Osteocyte (in vitro differentiated cells): ENCODE measurements at places on chromosomes 11 and 22. TPM values are rescaled to one million over a fixed set of nuclear protein-coding genes. Genes with fewer than 3 reads are reported as not detected.
A peak's percentile ranks its signal among the peaks of the same experiment; 100 is the strongest.

TSSC4 gene
- total RNA-seq = 50.6 and 54.5 TPM in 2 replicates

PTPRJ gene
- total RNA-seq = 16.6 and 18.6 TPM in 2 replicates

SYTL2 gene
- 4.0 and 5.1 TPM in 2 replicates for total RNA-seq

ZP1 gene
- not detected in 2 replicates for total RNA-seq

OTOG gene
- total RNA-seq = not detected in 2 replicates

TPBGL gene
- 0.13 TPM in 1 of 2 replicates, not detected in the other for total RNA-seq

OR6A2 gene
- total RNA-seq = 0.08 TPM in 1 of 2 replicates, not detected in the other

DNA sequence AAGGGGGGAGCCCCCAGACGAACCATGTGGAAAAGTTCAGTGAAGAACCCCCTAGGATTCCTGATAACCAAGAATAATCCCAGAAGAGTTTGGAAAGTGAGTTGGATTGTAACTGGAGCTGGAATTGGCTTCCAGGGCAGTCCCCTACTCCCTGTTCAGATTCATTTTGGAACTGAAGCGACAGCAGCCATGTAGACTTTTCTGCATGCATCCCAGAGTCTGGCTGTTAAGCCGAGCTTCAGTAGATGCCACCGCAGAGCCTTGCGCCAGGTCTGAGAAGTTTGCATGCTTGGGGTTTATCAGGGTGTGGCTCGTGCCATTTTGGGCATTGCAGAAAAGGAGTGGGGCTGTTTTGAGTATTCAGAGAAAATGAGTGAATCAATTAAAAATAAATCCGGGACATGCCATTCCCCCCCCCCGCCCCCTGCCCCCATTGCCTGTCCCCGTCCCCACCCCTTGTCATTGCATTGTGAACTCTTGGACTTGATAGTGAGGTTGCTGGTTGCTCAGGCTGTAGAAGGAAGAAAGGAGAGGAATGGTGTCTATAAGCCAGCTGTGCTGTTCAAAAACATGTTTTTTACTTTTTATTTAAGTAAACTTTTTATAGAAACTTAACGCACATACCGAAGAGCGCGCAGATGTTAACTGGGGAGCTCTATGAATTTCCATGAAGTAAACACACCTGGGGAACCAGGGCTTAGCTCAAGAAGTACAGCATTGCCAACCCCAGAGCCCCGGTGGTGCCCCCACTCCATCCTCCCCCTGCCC lies 71.2 kb downstream of the LDLRAD3 start:
- no peak for DNase-seq
- H3K4me1 ChIP-seq = peaks cover 40% of the 10 kb centered on the region
- no peak overlapping the region for H3K4me3 ChIP-seq
- peaks cover 2% of the 10 kb centered on the region for H3K36me3 ChIP-seq

- no peaks in the 10 kb centered on the region for H3K36me3 ChIP-seq
- DNase-seq = peak; percentile 72
- H3K4me1 ChIP-seq = no peaks in the 10 kb centered on the region
- no peak overlapping the region for H3K4me3 ChIP-seq
- H3K27me3 ChIP-seq = no peaks in the 10 kb centered on the region
- no peak overlapping the region for H3K27ac ChIP-seq
Observed at GRCh38 chr22:49008682-49009235, 818.9 kb downstream of the BRD1 start.

- H3K27me3 ChIP-seq = peaks cover 34% of the 10 kb centered on the region
- DNase-seq = no peak
- no peak overlapping the region for H3K4me3 ChIP-seq
- H3K4me1 ChIP-seq = peaks cover 5% of the 10 kb centered on the region
- no peak overlapping the region for H3K27ac ChIP-seq
- H3K36me3 ChIP-seq = no peaks in the 10 kb centered on the region
Observed at GRCh38 chr11:62931499-62932278, 10.5 kb upstream of the CHRM1 start.

DNA sequence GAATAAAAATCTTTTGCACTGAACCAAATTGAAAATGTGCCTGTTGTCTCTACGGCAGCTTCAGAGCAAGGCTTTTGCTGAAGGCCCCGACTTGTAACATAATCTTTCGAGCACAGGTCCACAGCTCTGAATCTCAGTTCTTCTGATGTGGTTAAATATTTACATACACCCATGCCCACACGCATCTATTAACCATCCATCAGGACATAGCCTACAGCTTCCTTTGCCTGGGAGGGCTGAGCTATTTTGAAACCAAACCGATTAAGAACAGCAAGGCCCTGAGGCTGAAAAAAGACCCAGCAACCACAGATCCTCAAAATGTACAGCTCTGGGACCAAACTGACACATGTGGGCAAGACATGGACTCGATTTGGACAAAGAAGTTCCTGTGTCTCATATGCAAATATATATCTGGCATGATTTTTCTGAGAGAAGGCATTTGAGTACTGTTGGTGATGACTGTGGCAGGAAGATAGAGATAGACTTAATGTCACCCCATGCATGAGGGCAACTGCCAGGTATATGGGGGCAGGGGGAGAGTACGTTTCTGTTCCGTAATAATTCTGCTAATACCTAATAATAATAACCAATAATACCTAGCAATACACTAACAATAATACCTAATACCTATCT lies 322.7 kb upstream of the PLET1 start:
- no peak overlapping the region for H3K4me3 ChIP-seq
- peaks cover 7% of the 10 kb centered on the region for H3K4me1 ChIP-seq
- no peaks in the 10 kb centered on the region for H3K36me3 ChIP-seq
- peaks cover 9% of the 10 kb centered on the region for H3K27me3 ChIP-seq
